Renal cortex interstitium (tissue), 15 donors: ENCODE measurements at places on chromosomes 5 and 9. TPM values are rescaled to one million over a fixed set of nuclear protein-coding genes. Genes with fewer than 3 reads are reported as not detected.
A peak's percentile ranks its signal among the peaks of the same experiment; 100 is the strongest.

The SPINK13 gene
- polyA plus RNA-seq = 1.2 TPM

- no peak for DNase-seq
Measured at GRCh38 chr9:124797343-124798103, 20.6 kb downstream of the OLFML2A start.

DNA sequence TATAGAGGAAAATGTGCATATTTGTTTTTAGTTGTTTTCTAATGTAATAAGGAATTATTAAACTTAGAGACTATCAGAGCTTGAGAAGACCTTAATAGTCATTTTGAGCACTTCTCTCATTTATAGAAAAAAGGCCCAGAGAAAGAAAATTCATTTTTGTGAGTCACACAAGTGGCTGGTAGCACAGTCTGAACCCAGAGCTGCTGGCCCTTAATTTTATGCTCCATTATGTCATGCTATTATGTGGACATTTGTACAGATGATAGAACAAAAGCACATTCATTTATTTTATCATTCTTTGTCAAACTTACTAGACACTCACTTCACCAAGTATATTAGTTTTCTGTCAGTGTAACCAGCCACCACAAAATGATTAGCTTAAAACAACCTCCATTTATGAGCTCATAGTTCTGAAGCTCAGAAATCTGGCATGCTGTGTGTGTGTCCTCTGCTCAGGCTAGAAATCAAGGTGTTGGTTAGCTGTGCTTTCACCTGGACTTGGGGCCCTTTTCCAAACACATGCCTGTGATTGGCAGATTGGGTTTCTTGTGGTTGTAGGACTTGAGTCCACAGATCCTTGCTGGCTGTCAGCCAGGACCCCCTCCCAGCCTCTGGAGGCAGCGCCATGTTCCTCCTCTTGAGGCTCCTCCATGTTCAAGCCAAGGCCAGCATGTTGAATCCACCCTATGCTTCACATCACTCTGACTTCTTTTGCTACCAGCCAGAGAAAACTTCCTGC, 188.9 kb downstream of the ARHGAP26 start:
- DNase-seq = no peak

DNA sequence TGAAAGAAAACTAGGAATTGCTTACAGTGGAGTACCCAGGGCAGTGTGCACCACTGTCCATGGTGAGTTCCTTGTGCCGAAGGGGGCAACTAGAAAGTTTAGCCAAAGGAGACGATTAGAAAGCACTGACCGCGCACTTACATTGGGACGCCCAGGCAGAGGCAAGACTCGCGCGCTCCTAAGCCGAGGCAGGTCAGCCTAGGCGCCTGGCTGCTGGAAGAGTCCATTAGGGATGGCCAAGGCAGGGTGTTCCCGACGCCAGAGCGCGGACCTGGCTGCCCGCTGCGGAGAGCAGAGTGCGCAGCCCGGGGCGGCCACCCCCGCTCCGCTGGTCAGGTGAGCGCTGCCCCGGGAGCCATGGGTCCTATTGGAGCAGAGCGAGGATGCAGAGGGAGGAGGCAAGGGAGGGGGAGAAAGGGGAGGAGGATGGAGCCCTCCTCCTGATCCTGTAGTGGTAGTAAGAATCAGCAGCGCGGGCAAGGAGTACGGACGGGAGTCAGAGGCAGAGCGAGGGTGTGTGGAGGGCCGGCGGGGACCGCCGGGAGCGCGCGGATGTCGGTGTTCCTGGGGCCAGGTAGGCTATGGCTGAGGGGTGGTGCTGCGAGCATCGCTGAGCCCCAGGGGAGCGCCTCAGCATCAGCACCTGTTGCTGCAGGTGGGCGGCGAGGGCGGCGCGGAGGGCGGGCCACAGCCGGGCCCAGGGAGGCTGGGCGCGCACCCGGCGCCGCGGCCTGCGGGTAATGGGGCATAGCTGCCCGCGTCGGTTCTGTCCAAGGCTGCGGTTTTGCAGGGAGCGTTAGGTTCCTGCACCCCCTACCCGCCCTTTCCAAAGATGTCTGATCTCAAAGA, at the start of gene ADGRV1:
Gene ADGRV1, plus strand, starts transcription at position 454 of the 849 bp plus-strand sequence. Its CDS starts 99 bp downstream, at position 553.
- peak; percentile 74 for DNase-seq

- no peak for DNase-seq
Measured at GRCh38 chr5:17004441-17005106, 68.5 kb upstream of the MYO10 start.
